Activated CD4-positive, alpha-beta T cell treated with anti-CD3 and anti-CD28 coated beads, Interleukin-2, amount 50 U/mL, for 4 hours (primary cell): ENCODE measurements at places on chromosomes 2 and 18.
A peak's percentile ranks its signal among the peaks of the same experiment; 100 is the strongest.

- no peak for DNase-seq
These were observed 100.9 kb downstream of the ATP9B start for GRCh38 chr18:79169958-79170555.

GRCh38 chr2:160482673-160483072 lies 10.9 kb downstream of the RBMS1 start:
- no peak for DNase-seq

DNA sequence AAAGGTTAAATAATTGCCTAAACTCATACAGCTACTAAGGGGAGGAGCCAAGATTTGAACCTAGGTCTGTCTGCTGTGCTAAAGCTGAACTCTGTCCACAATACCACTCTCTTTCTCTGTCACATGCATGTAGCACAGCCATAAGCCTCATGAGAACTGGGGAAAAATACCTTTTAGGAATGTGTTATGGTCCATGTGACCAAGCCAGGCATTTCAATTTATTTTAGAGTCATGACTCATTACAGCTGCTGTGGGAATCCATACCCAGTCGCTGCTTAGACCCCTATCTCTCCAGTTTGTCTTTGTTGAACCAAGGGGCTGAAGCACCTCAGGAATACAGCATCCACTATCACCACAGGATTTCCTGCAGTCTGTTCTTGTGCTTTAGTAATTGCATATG lies 200.0 kb upstream of the SIX3 start:
- no peak for DNase-seq

- DNase-seq = no peak
These were observed 1.1 kb upstream of the APCDD1 start for GRCh38 chr18:10453261-10453805.

GRCh38 chr2:134258684-134259388 lies 5.0 kb downstream of the MGAT5 start:
- peak; percentile 22 for DNase-seq

- DNase-seq = no peak
These were observed 73.9 kb downstream of the ACKR3 start for GRCh38 chr2:236643480-236643879.

DNA sequence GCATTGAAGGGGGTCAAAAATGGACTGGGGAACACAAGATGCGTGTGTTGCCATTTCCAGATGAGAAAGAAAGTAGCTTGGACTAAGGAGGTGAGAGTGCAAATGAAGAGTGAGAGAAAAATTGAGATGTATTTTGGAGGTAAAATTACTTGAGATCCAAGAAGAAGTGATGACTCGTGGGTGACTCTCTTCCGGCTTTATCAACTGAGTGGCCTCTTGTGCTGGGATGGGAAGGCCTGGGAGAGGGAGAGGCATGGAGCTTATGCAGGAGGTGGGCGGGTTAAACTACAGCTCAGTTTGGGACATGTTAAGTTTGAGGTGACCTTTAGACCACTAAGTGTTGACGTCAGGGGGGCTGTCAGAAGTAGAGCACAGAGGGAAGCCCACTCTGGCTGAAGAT lies 34.9 kb downstream of the SULT1C2 start:
- no peak for DNase-seq

DNA sequence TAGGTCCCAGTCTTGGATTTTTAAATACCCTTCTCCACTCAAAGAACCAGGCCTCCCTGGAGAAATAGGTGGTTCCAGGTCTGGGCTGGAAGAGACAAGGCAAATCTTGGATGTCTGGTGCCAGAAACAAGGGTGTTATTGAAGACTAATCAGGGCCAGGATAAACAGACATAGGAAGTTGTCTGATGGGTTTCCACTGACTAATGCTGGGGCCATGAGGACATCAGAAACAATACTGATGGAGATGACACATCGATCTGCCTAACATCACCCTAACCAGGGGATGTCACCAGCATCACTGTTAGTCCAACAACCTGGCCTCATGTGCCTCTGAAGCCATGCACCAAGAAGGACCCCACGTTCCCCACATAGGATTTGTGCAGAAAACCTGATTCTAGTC lies 42.5 kb upstream of the GLI2 start:
- no peak for DNase-seq

DNA sequence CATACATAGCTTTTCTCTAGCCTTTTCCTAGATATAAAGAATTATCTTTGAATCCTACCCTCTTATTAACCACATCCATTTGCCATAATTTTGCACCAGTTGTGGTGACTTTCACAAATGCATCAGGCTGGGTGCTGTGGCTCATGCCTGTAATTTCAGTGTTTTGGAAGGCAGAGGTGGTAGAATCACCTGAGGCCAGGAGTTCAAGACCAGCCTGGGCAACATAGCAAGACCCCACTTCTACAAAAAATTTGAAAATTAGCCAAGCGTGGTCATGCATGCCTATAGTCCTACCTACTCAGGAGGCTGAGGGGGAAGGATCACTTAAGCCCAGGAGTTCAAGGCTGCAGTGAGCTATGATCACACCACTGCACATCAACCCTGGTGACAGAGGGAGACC lies 672.4 kb upstream of the CHAC2 start:
- DNase-seq = no peak

GRCh38 chr18:72542984-72543356 lies 1.2 kb downstream of the CBLN2 start:
- DNase-seq = no peak

DNA sequence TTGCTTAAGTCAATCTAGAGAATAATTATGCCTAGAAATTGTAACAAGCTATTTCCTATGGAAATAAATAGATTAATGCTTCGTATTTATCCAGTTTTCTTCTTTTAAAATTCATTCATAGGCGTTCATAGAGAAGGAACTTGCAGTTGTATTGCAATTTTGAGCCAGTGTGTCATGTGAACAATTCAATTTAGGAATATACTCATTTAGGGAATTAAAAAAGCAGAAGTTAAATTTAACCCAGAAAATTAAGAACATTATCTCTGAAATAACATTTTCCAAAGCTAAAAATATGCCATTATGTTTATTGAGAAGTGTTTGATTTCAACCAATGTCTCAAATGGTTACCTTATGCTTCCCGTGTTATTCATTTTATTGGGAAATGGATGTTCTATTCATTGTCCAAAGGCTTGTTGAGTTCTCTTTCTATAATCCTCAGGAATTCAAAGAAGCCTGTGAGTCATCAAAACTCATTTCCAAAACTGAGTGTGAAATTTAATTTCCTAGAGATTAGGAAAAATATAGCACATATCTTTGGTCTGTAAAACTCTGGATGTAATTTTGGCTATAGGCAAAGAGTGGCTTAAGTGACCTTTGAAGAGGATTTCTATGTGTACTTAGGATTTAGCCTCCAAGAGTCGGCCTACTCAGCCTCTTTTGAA lies 99.7 kb downstream of the SLC8A1 start:
- DNase-seq = no peak

DNA sequence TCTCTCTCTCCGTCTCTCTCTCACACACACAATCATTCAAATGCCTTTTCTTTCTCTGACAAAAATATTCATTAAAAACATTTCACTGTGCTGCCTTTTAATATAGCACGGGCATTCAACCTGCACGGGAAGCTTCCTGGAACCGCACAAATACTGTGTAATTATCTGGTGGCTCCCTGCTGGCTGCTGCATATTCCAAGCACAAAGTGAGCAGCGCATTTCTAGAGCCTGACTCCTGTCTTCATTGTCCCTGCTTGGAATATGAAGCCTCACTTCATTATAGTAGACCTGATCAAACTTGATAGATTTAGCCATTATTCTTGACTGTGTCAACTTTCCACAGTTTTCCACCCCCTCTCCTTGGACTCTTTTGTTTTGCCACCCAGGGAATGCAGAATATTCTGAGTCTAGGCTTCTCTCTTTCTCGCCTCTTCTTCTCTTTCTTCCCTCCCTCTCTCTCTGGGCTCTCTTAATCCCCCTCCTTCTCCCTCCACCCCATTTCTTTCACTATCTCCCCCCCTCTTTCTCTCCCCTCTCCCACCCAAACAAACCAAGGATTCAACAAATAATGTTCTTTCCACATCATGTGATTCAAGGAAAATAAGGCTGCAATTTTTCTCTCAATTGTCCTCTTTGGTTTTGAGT lies 672.1 kb upstream of the FANCL start:
- no peak for DNase-seq

GRCh38 chr2:234546770-234547169 lies 49.9 kb upstream of the ARL4C start:
- no peak for DNase-seq

- no peak for DNase-seq
These were observed 39.0 kb downstream of the EEF1B2 start for GRCh38 chr2:206198677-206199076.

DNA sequence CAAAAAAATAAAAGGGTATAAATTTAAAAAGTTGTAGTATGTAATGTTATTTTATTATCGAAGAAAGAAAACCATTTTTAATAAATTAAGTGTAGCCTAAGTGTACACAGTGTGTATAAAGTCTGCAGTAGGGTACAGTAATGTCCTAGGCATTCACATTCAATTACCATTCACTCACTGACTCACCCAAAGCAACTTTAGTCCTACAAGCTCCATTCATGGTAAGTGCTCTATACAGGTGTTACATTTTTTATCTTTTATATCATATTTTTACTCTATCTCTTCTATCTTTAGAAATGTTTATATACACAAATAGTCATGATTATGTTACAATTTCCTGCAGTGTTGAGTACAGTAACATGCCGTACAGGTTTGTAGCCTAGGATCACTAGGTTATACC lies 59.5 kb downstream of the RABL2A start:
- no peak for DNase-seq

GRCh38 chr18:46333431-46334135 lies 229.4 kb downstream of the HAUS1 start:
- DNase-seq = no peak

DNA sequence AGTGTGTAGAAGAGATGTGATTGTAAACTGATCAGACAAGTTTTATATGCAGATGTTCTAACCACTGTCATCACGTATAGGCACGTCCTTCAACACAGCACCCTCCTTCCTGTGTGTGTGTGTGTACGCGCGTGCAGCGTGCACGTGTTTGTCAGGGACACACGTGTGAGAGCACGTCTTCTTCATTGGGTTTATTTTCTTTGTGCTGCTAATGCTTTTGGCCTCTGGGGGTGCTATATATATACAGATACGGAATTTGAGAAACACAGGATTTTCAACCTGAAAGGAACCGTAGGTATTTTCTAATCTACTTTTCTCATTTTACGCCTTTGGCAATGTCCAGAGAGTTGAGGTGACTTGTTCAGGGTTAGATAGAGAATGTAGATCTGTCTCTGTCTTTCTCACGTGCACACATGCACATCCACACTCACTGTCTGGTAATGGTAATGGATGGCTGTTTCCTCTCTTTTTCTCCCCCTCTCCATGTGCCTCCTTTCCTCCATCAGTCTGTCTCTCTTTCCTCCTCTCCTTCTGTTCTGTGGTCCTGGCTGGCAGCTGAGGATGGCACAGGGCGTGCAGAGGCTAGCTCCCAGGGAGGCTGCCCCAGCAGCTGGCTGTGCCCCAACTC lies 13.4 kb upstream of the CELF4 start:
- DNase-seq = no peak

DNA sequence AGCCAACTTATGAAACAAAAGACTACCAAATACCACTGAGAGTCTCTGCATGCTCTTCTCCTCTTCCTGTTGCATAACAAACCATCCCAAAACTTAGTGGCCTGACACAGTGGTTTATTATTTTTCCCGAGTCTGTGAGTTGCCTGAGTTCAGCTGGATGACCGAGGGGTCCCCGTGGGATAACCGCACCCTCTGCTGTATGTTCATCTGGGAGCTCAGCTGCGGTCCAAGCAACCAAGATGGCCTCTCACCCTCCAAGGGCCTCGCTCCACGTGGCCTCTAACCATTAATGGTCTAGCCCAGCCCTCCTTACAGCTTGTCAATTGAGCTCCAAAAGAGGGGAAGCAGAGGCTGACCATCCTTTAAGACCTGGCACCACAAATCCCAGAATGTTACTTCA lies 17.1 kb downstream of the ITM2C start:
- DNase-seq = no peak

GRCh38 chr18:56028514-56028913 lies 440.5 kb upstream of the TCF4 start:
- no peak for DNase-seq

- no peak for DNase-seq
These were observed 8.9 kb upstream of the PDE1A start for GRCh38 chr2:182435754-182436153.

GRCh38 chr2:231191896-231192872 lies 6.2 kb upstream of the ARMC9 start:
- DNase-seq = no peak

DNA sequence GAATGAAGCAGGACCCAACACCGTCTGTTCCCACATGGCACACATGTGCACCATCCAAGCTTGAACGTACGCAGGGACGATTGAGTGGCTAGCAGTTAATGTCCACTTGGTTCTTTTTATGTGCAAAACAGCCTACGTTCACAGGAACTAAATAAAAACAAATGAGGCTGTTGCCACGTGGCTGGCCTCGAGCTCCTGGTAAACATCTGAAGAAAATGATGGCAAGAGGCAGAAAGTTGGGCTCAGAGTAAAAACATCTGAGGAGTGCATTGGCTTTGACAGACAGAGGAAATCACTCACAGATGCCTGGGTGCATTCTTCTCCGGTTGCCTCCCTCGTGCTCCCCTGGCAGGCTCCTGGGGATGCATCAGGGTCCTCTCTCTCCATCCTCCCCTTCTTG lies 177.9 kb downstream of the NRP2 start:
- no peak for DNase-seq

GRCh38 chr2:74313497-74313896 lies 29.7 kb downstream of the SLC4A5 start:
- DNase-seq = no peak

- DNase-seq = peak; percentile 41
These were observed 9.5 kb upstream of the ZNF396 start for GRCh38 chr18:35386600-35387100.
